ENCODE measurements at places on chromosomes 6 and 20.

DNA sequence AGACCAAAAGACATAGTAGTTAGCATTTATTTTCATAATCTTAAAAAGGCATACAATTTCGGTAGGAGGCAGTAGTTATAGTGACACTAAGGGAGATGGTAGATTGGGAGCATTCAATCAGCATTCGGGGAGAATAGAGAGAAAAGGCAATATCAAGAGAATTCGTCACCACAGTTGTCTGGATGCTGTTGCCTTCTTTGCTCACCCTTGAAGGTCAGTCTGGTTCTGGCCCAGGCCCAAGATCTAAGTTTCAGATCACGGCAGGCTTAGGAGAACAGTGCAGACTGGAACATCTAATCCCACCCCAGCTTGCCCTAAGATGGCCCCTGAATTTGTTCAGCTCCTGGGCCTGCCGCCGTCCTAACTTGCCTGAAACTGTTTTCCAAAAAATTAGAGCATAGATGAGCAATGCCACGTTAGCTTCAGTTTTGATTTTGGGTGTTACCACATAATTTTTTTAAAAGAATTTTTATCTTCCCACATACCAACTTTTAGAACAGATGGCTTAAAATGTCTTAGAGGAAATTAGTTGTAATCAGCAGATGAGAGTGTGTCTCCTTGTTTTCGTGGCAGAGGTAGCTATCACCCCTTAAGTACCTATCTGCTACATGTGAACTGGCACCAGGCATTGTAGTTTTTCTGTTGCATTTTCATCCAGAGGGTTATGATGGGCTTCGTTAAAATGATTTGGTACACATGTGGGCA is 8.3 kb upstream of the CEP85L start:
- DNase-seq = no peak

DNA sequence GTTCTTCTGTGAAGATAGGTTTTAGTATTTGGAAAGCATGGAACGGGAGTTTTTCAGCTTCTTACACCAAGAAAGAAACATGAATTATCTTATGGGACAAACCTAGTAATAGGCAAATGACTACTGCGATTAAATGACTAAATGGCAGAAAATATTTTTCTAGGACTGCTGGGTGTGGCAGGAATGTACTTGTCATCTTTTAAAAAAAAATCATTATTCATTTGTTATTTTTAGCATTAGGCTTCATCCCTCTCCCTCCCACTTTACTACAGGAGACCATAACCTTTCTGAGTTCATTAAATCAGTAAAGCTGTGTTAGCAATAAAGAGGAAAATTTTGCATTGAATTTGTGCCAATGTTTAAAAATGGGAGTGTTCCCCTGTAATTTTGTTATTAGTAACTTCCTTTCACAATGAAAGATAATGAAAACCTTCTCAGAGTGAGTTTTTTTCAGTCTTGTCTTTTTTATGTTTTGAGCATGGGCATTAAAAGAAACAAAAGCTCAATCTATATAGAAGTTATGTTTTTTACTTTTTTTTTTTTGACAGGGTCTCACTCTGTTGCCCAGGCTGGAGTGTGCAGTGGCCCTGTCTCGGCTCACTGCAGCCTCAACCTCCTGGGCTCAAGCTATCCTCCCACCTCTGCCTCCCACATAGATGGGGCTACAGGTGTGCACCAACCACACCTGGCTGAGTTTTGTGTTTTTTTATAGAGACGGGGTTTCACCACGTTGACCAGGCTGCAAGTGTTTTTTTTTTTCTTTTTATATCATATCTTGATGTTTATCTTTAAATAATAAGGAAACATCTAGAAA is 105.6 kb upstream of the CLDN20 start:
- no peak for DNase-seq

DNA sequence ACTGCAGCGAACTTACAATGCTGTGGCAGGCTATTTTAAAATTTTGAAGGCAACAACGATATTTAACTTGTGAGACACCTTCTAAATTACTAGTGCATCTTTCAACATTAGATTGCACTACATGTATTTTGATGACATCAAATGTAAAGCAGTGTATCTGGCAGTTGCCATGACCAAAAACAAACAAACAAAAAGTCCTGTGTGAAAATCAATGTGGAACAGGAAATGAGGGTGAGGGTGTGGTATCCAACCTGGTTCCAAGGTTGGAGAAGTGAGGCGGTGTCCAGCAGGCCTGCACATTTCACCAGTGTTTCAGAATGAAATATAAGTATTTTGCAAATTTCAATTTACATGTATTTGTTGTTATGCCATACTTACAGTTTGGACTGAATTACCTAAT is 112.0 kb downstream of the LAMP5 start:
- DNase-seq = no peak

GRCh38 chr20:19621072-19621471 is 137.0 kb upstream of the RIN2 start:
- DNase-seq = no peak

DNA sequence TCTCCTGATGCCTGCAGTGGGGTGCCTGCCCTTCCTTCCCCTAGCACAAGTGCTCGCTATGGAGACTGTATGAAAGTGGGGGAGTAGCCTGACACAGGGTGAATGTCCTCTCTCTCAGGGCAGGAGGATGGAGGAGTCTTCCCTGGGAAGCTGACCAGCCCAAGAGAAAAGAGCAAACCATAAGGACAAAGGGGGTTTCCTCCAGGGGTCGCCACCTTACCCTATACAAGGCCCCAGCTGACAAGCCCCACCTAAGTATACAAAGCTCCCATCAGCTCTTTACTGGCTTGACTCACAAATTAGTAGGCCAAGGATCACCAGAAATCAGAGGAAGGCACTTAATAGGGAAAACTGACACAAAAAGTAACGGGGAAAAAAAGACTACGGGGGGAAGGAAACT is 54.1 kb downstream of the PLAGL1 start:
- DNase-seq = no peak

DNA sequence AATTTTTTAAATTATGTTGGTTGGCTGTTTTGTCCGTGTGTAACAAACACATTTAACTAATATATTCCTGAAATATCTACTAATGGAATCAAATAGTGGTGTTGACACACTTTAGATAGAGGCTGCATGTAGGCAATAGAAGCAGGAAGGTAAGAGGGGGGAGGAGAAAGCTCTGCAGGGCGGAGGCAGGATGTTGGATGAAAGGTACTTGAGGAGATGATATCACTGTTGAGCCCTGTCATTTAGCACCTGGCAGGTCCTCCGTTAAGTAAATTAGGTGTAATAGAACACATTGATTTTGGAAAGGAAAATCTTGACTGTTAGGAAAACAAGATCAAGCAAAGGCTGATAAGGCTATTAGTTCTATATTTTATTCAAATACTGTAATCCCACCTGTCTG is 618.7 kb downstream of the PKHD1 start:
- DNase-seq = no peak

GRCh38 chr6:68978411-68978810 is 343.3 kb downstream of the ADGRB3 start:
- DNase-seq = no peak

DNA sequence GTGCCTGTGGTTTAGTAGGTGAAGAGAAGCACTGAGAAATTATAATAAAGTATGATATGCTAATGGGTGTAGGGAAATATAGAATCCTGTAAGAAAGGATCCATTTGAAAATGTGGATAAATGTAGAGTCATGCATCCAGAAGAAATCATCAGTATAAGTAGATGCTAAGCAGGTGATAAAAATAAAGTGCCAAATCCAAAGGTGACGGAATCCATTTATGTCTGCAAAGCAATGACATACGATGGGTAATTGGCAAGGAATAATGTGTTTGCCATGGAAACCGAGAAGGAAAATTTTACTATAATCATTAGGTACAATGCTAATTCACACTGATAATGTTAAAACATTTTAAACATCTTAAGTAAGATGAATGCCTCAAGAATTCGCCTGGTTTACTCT is 163.0 kb downstream of the OPN5 start:
- no peak for DNase-seq

Measured in hematopoietic multipotent progenitor cell treated with erythropoietin and hydrocortisone succinate and interleukin-3 and kit ligand, for 15 days (in vitro differentiated cells).